ENCODE measurements at places on chromosomes 5 and 9.

- no peak for DNase-seq
Measured at GRCh38 chr5:44770780-44771717, 37.7 kb upstream of the MRPS30 start.

DNA sequence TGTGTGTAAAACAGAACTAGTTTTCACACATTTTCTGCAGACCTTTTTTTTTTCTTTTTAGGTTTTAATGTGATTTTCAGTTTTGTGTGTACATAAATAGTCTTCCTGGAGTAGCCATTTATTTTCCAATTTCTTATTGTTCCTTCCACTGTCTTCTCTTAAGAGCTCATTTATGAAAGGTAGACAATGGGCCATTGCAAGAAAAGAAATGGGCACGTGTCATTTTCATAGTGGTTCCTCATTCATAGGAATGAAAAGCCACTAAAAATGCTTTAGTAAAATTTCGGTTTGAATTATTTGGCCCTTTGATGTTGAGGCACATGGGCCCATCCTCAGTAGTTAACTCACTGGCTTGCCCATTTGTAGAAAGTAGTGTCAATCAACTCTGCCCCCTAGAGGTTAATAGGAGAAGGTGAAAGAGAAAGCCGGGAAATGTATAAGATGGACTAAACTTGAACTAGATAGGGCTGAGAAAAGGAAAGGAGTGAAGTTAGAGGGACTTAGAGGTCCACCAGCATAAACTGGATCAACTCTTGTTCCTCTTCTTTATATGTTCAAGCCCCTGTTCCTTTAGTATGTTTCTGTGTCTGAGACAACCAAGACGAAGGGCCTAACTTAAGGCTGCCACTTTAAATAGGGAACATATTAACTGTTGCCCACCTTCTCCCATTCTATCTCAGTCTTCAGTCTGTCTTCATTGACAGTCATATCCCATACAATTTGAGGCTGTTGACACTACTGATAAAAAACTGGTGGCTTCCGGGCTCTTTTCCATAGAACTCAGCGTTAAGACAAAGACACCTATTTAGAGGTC is 72.6 kb downstream of the SMARCA2 start:
- DNase-seq = no peak

DNA sequence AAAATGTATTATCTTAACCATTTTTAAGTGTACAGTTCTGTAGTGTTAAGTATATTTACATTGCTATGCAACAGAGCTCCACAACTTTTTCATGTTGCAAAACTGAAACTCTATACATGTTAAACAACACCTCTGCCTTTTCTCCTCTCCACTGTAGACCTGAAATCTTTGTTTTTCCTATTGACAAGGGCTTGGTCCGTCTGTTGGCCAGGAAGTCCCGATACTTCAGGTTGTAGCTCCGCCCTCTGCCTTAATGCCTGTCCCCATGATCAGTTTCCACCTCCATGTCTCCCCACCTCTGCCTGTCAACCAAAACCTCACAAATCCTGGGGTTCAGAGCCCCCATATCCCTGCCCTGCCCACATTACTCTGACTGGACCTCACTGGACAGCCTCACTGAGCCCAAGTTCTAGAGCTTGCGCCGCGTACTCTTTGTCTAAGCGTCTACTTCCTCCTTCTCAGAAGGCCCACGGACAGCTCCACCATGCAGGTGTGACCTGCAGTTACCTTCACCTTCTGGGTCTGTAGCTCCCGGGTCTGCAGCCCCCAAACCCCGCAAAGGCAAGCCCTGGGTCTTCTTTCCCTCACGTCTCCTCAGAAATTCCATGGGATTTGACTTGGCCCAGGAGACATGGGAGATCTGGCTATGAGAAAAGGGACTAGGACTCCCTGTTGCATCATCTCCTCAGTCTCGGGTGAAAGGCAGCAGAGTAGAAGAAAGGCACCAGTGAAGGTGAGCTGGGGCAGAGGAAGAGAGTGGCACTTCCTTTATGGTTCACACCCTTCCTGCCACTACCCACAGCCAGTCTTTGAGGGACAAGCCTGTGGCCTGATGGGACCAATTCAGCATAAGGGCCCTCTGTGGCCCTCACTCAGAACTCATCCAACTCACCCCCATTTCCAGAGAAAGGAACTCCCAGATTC is 8.0 kb downstream of the GLIPR2 start:
- no peak for DNase-seq

DNA sequence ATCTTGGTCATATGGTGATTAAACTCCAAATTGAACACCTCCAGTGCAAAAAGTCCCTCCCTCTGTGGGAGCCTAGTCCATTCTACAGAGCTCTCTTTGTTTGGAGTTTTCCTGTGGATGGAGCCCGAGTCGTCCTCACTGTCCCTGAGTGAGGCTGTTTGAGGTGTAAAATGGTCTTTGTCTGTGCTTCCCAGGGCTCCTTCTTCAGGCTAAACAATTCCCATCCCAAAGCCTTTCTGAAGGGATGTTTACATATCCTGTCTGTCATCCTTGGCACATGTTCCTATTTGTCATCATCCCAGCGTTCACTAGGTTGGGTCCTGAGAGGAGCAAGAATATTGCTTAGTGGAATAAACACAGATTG is 68.9 kb downstream of the COL27A1 start:
- DNase-seq = no peak

DNA sequence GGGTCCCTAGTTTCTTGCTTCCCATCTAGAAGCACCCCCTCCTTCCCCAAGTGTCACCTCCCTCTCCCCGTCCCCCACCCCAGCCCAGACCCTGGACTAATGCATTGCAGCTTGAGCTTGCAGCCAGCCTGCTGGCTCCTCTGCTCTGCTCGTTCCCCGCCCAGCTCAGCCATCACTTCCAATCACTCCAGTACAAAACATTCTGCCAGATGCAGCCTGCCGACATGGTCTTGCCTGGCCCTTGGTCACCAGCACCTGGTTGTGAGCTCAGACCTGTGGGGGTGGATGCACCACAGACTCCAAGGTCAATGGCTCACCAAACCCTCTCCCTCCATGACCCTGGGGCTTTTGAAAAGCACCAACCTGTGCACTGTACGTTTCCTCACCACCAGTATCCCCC is 172.9 kb upstream of the SMIM23 start:
- no peak for DNase-seq

DNA sequence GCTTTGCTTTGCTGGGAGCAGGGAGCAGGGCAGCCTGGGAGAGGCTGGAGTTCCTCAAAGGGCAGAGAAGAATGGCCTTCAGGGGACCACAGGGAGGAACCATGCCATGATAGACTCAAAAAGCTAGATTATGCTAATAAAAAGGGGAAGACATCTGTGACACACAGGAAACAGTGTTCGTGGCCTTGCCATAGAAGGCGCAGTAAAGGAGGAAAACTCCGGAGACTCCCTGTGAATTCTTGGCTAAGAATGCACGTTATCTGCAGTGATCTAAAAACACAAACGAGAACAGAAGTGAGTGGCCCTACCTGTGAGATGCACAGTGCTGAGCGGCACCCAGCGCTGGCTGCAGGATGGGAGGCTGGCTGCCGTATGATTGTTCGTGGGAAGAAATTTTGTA is 15.9 kb upstream of the LTC4S start:
- no peak for DNase-seq

All from activated CD4-positive, alpha-beta T cell treated with anti-CD3 and anti-CD28 coated beads for 1 hour (primary cell).